HuH-7.5 (cell line): ENCODE measurements at places on chromosomes 11 and 22.

DNA sequence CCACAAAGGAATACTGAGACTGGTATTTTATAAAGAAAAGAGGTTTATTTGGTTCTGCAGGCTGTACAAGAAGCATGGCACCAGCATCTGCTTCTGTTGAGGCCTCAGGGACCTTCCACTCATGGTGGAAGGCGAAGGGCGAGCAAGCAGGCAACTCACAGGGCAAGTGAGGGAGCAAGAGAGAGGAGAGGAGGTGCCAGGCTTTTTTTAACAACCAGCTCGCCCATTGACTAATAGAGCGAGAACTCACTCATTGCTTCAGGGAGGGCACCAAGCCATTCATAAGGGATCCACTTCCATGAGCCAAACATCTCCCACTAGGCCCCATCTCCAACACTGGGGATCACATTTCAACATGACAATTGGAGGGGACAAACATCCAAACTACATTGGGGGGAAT is 1.2 kb downstream of the PTS start:
- no peak for DNase-seq

- peak; percentile 73 for DNase-seq
These were observed 9.1 kb downstream of the CTSF start for GRCh38 chr11:66559142-66559865.

DNA sequence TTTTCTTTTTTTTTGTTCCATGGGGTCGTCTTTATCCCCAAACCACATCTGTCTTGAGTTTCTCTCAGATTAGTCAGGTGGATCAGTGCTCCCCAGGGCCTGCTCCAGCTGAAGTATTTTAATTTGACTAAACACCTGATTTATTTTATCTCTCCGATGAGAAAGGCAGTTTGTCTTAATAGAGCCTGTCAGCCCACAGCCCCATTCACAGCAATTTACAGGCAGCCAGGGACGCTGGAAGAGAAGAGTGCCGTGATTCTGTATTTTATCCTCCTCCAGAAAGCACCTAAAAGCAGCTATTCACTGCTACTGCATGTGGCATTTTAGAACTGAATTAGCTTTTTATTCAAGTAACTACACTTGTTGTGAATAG is 164.5 kb downstream of the SOX6 start:
- no peak for DNase-seq

DNA sequence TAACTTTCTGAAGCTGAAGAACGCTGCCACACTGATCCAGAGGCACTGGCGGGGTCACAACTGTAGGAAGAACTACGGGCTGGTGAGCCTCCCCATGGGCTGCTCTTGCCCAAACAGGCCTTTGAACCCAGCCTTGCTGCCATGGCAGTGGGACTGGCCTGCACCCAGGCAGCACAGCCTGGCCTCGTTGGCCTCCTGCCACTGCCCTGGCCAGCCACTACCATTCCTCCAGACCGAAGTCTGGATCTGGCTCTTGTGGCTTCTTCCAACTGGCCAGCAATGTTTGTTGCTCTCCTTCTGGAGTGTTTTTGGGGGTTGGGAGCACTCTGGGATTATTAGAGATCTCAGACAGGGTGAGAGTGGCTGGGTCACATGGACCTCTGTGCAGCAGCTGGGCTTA is 51.0 kb downstream of the MYO7A start:
- DNase-seq: no peak

- no peak for DNase-seq
These were observed 29.9 kb downstream of the CWF19L2 start for GRCh38 chr11:107427569-107428180.

DNA sequence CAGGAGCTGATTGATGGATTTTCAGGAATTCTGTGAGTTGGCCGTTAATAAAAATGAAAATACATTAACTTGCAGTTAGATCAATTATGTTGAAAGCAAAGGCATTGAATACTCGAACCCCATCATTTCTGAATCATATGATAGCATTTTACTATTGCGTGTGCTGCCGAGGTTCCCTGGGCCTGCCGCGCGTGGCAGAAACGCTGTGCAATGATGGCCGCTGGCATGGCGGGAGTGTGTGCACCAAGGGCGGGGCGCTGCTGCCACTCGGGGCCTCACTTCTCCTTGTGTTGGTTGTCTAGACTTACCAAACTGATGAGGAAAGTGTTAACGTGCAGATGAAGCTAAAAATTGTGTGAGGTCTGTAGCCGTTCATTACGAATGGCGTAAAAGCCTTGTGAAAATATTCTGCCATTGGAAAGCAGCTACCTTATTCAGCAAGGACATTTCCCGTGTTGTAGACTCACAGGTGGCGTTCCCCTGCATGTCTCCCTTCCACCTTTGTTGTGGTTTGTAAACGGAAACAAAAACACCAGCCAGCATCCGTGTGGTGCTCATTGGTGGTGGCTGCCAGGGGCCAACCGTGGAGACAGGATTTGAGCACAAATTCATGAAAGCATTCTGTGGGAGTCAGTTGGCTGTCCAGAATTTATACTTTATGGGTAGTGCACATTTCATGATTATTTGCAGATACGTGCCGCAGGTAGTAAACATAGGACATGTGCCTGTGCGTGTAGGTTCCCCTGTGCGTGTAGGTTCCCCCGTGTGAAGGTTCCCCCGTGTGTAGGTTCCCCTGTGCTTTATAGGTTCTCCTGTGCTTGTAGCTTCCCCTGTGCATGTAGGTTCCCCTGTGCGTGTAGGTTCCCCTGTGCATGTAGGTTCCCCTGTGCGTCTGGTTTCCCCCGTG is 5.9 kb upstream of the GRAMD4 start:
- DNase-seq: no peak

- peak; percentile 97 for DNase-seq
These were observed 835 bp upstream of the RHOD start for GRCh38 chr11:67055812-67056211.

DNA sequence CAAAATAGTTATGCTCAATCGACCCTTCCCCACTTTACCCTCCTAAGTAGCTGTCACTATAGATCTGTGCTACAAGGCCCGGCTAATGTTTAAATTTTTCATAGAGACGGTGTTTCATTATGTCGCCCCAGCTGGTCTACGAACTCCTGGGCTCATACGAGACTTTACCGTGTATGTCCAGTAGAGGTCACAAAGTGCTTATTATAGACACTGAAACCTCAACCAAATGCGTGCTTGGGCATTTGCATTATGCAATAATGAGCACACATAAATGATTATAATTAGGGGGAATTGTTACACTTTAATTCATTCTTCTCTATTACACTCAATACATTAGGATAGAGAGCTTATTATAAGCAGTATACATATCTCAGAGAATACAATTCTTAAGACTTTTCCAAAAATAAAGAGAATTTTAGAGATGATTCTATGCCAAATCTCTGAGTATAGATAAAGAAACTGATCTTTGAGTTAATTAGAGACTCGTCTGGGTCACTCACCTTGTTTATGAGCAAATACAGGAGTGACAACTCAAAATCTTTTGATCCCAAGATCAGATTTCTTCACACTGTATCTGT is 12.5 kb upstream of the MRPL16 start:
- DNase-seq: peak; percentile 32

- DNase-seq: no peak
These were observed 54.1 kb downstream of the PPFIA1 start for GRCh38 chr11:70324376-70325115.

GRCh38 chr11:9616042-9616675 is 42.7 kb downstream of the WEE1 start:
- no peak for DNase-seq

GRCh38 chr22:43162412-43163150 is 11.2 kb downstream of the TSPO start:
- no peak for DNase-seq

DNA sequence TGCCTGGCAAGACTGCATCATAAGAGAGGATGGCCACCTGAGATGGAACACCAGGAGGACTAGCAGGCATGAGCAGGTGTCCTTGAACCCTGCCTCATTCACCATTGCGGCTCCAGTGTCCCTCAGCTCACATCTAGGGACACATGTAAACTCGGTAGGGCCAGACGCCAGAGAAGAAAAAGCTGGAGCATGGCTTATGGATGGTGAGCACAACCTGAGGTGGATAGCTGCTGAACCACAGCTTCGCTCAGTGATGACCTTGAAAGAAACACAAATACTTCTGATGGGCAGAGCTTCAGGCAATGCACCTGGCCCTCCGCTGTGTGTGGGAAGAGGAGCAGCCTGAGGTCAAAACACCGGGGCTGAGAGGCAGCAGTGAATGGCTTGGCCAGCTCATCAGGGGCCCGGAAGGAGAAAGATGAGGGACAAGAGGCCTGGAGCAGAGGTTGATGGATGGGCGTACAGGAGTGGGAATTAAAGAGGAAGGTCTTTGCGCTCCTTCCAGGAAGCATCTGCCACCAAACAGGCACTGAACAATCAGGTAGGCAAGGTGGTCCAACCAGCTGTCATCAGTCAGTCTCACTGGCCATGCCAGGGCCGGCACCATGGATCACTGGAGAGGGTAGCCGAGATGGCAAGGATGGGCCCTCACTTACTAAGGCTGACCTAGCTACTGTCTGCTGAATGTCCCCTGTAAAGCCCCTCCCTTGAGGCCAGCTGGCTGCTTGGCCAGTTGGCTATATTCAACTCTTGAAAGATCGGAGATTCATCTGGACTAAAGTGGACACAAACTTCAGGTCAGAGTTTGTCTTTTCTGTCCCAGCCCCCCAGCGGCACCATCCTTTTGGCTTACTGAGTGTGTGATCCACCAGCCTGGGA is 89.7 kb downstream of the MYEOV start:
- no peak for DNase-seq

- DNase-seq: no peak
These were observed 24.5 kb upstream of the RNASEH2C start for GRCh38 chr11:65745049-65745448.

- no peak for DNase-seq
These were observed 278.0 kb upstream of the PLET1 start for GRCh38 chr11:112538534-112539280.

DNA sequence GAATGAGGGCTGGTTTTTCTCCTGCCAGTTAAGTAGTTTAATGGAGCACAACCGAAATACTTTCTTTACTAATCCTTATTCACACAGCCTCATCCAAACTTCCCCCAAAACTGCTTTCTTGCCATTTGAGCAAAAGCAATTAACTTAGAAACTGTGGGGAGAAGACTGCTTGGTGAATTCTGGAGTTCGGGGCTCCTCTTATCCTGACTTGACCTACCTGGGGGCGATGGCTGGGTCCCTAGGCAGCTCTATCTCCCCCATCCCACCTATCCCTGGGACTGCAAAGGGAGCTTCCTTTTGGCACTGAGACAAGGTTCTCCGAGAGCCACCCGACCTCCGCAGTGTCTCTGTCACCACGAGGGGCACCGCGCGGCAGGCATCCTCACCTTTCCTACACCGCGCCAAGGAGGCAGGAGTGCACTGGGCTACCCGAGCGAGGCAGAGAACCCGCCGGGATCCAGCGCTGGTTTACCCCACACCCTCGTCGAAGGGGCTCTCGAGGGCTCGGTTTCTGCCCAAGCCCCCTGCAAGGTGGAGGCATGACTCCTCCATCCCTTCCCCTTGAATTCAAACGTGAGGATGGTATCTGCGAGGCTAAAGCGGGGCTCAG is 759 bp downstream of the DESI1 start:
- peak; percentile 31 for DNase-seq

- no peak for DNase-seq
These were observed 26.8 kb downstream of the TPCN2 start for GRCh38 chr11:69075421-69076128.
